ENCODE measurements at places on chromosomes 11 and 22.

- DNase-seq = peak; percentile 55
Measured at GRCh38 chr11:45233121-45233803, 52.9 kb downstream of the SYT13 start.

- DNase-seq = no peak
Measured at GRCh38 chr11:61626580-61627380, 45.9 kb upstream of the SYT7 start.

DNA sequence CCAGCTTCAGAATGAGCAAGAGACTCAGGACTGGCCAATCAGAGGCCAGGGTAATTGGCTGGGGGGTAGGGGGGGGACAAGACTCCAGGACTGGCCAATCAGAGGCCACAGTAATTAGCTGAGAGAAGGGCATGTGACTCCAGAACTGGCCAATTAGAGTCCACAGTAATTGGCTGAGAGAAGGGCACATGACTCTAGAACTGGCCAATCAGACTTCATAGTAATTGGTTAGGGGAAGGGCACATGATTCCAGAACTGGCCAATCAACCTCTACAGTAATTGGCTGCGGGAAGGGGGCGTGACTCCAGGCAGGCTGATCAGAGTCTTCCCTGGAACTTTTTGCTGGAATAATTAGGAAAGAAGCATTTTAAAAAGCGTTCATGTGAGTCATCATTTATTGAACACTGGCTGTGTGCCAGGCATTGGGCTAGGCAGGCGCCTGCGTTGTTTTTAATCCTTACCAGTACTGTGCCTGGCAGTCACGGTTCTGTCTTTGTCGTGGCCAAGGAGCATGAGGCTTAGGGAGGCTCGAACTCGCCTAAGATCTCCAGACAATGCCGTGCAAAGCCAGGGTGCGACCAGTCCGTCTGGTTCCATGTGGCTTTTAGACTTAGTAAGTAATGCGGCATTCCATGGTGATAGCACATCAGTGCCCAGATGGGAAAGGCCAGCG is 508.1 kb downstream of the TBC1D22A start:
- DNase-seq = no peak

DNA sequence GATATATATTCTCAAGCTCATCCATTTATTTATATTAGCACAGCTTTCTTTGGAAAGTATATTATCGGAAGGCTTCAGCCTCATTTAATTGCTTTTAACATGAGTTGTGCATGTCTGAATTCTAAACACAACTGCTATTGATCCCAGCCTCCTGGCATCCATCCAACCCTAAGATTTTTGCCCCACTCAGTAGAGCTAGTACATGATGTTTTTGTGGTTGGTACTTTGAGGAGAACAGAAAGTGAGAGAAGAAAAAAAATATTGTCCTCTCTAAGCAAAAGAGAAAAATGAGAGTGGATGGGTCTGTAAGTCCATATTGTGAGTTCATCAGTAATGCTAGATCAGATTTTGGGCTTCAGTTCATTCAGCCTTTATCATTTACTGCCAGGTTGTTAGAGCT is 198.7 kb downstream of the DDX10 start:
- no peak for DNase-seq

DNA sequence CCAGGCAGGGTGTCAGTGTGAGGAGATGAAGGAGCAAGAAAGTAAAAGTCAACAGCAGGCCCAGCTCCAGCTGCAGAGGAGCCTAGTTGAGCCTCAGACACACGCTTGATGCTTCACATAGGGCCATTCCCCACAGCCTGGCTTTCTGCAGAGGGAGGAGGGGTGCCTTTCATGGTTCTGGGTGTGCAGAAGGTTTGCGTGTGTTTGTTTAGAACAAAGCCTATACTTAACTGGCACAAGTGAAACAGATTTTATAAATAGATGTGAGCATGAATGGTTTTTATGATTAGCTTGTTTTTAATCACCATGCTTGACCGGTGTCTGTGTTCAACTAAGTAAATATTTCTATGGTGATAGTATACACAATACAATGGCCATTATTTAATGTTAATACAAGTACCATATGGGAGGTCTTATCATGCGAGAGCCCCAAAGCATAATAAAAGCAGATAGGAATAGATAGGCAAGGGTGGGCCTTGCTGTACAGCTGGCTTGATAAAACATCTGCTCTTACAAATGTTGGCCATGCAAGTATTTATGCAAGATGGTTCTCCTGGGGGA is 290.2 kb downstream of the ETS1 start:
- DNase-seq = peak; percentile 95

DNA sequence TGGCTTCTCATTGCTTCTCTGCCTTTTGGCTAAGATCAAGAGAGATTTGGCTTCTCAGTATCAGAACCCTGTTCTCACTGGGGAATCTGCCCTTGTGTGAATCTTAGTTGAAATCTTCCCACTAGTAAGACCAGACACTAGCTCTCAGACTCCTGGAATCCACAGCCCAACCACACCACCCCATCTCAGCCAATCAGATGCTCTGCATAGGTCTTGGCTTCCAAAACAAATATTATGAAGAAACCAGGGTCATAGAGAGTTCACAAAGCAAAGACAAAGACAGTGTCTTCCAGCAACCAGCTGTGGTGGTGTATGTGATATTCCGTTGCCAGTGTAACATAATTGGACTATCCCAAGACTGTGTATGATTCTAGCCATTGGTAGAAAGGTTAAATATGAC is 5.4 kb downstream of the OR8B12 start:
- DNase-seq = no peak

DNA sequence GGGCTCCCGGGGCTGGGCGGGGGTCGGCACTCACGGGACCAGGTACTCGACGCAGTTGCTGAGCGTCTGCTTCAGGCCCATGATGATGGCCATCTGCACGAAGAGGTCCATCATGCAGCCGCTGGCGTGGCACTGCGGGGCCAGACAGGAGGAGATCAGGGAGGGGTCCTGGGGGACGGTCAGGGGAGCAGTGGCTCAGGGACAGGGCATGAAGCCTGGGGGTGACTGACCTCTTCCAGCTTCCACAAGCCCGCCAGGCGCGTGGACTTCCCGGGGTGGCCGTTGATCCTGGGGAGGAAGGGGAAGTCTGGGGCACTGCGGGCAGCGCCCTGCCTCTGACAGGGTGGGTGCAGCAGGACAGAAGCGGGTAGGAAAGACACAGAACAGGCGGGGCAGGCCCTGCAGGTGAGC is 6.1 kb upstream of the SIGIRR start:
- DNase-seq = no peak

DNA sequence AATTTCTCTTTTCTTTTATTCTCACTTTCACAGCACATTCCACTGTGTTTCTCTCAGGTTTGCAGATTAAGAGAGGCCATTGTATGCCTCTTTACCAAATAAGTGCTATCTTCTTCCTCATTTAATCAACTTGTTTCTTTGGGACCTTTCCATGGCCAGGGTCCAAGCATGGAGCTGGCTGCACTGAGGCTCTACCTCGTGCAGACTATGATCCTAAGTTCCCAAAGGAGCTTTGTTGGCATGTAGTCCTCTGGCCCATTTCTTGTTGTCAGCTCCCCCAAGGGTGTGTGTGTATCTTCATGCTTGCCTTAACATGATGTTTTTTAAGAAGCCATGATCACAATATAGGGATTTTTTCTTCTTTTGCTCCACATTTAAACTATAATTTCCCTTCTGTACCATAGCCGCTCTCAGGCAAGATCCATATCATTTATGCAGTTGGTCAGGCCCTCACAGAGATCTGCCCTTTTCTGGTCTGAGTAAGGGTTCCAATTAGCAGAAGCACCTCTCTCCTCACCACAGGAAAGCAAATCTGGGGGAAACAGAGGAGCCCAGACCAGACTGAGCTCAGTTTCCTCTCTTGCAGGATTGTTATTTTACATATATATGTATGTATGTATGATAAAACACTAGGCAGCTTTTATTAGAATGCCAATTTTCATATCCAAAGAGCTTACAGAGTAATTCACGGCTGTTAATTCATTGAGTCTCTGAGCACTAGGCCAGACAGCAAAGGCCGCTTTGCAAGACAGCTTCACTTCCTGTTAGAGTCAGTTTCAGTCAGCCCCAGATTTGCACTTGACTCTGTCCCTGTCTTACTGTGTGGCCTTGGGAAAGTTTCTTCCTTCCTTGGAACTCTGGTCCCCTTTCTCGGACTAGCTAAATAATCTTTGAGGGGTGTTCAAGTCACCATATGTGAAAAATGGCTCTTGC is 34.3 kb downstream of the CYB5R2 start:
- DNase-seq = no peak

- DNase-seq = no peak
Measured at GRCh38 chr11:78533399-78533798, 41.3 kb downstream of the NARS2 start.

GRCh38 chr11:119584193-119585042 is 144.6 kb downstream of the NECTIN1 start:
- DNase-seq = peak; percentile 61

GRCh38 chr11:111918390-111919256 is at the start of gene C11orf52:
Gene C11orf52, plus strand, starts transcription at chr11:111918913. Its CDS starts 60 bp downstream, at chr11:111918973.
- DNase-seq = peak; percentile 90

GRCh38 chr11:75313513-75314272 is 37.8 kb downstream of the ARRB1 start:
- DNase-seq = no peak

DNA sequence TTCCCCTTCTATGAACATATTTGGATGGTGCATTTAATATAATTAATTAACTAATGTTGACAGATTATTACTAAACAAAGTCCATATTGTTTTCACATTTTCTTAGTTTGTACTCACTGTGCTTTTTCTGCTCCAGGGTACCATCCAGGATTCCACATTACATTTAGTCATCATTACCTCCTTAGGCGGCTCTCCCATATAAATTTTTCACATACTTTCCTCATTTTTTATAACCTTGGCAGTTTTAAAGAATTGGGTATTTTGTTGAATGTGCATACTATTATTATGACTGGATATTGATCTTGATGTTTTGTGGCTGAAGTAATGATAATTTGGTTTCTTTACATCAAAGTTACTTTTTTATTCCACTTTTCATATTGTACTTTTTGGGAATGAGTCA is 755.6 kb upstream of the ANO3 start:
- DNase-seq = no peak

GRCh38 chr11:60945295-60945667 is 6.7 kb downstream of the SLC15A3 start:
- no peak for DNase-seq

- DNase-seq = no peak
Measured at GRCh38 chr22:48018346-48018745, 1255.9 kb downstream of the TBC1D22A start.

DNA sequence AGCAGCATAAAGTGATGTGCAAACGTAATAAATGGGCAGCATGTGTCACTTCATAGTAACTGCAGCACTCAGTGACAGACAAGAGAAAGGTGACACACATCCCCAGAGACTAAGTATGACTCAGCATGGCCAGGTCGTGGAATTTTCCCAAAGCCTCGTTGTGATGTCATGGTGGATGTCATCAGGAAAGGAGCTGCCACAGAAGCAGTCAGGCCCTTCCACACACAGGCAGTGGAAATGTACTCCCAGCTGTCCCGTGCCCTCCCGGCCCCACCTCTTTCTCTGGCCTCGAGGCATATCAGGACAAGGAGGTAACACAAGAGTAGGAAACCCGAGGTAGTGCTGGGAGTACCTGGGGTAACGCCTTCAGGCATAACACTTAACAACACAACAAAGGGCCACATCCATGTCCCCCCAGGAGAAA is 8.1 kb downstream of the PC start:
- DNase-seq = no peak

GRCh38 chr22:41898645-41899044 is 16.2 kb downstream of the SHISA8 start:
- DNase-seq = no peak

Measured in NCI-H2081 (cell line).